ENCODE measurements at places on chromosomes 11 and 22.

DNA sequence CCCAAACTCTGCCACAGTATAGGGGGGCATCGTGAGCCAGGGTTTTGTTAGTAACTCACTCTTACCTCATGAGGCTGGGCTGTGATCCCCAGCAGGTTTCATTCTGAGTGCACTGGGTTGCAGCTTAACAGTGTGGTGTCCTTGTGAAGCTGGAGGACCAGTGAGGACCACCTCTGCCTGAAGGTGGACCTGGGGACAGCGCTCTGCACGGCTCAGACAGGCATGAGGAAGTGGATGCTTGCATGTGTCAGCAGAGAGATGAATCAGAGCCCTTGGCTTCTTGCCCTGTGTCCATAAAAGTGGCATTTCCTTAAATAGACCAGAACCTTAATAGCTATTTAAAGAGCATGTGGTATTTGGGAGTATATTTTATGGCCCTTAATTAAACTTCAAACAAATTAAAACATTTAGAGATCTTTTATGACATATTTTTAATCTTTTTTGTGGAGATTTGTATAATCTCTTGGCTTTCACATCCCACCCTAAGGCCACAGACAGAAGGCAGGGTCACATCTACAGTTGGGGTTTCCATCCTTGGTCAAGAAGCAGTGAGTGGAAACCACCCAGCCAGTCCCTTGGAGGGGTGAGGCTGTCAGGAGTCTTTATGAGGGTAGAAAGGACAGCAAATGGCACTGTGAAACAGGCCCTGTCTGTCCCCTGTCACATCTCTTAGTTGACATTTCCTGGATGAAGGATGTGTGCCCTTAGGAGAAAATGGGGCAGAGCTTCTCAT, 24.8 kb upstream of the ADORA2A start:
- peak; percentile 93 for DNase-seq

DNA sequence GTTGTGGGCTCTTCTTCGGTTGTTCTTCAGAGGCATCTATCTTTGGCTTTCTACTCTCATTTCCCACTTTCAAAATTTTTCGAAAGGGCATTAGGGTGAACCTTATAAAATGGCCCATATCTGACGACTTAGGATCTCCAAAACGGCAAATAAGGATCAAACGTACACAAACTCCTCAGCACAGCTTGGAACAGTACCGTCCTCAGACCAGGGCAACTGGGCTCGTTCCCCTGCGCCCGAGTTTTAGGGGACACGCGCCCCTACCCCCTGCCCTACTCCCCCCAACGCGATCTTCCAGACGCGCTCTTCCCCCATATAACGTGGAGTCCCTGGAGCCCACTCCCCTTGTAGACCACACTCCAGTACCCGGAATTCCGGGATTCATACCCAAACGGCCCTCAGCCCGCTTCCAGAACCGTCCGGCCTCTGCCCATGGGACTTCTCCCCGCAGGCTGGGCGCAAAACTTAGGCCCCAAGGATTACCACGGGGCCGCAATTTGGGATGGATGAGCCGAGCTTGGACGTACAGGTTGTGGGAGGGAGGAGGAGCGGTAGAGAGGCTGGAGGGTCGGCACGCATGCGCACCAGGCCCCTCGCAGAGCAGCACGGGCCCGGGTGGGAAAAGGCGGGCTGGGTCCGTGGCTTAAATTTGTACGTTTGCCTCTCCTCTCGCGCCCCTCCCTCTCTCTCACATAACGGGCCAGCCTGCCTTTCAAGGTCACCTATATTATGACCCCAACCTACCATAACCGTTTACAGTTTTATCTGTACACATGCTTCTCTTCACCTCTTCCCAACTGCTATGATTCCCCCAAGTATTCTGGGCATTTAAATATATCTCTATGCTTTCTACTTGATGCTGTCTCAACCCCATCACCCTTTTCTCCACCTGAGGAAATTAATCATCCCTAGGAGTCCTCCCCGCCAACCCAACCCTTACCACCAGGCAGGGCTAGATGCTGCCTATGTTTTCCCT, 3.4 kb downstream of the CCDC89 start:
- peak; percentile 60 for DNase-seq

- no peak for DNase-seq
Measured at GRCh38 chr22:25840891-25841290, 98.9 kb downstream of the MYO18B start.

DNA sequence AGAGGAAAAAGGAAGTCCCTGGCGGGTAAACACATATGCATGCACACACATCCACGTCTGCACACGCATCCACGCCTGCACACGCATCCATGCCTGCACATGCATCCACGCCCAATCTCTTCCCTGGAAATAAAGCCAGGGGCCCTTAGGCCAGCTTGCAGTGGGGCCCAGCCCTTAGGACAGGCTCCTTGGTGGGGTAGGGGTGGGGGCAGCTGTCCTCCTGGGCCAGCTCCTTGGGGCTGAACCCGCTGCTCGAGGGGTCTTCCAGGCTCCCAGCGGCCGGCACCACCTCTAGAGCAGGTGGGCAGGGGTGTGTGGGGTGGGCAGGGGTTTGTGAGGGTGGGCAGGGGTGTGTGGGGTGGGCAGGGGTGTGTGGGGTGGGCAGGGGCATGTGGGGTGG, 1.9 kb downstream of the C11orf21 start:
- no peak for DNase-seq

DNA sequence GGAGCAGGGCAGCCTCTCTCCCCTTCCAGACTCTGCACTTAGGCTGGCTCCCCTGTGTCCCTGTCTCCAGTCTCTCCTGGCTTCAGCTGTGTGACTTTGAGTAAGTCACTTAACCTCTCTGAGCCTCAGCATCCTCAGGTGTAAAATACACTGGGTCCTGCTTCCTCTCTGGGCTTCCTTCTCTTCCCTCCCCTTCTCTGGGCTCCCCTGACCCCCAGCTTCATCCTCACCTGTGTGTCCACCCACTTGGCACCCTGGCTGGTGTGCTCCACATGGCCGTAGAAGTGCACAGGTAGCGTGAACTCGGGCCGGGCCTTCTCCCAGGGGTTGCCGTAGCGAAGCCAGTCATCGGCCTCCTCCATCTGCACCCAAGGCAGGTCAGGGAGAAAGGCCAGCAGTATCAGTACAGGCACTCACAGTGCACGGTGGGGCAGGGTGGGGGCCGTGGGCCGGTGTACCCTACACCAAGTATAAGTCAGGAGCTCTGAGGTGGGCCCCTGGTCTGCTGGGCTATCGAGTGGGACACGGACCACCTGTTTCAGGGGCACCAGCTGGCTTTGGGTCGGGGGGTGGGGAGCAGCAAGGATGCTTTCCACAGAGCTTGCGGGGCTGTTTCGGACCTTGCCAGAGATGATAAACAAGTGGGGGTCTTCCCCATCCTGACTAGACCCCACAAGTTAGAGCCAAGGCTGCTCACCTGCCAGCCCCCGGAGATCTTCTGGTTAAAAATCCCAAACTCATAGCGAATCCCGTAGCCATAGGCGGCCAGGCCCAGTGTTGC, 2.0 kb downstream of the PYGM start:
- no peak for DNase-seq

DNA sequence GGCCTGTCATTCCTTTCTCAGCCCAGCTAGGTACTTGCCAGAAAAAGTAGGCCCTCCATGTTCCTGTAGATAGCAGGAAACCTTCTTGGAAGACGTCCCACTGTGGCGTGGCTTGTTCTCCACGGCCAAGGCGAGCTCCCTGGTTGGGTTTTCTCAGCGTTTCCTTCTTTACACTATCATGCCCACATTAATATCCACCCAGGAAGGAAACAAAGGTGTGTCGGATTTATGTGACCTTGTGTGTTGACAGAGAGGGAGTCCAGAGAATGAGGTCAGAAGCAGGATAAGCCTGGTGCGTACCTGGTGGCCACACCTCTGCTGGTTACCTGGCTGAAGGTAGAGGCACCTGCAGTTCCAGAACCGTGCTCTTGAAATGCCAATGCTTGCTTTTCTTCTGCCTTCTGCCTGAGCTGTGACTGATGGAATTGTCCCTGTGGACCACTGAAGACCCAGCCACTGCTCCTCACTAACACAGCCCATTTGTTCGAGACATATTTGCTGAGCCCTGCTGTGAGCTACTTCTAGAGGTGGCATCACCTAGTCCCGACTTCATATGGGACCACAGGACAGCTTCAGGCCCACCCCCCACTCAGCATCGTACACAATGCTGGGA, 7.9 kb downstream of the ASPHD2 start:
- DNase-seq, result peak; percentile 39

DNA sequence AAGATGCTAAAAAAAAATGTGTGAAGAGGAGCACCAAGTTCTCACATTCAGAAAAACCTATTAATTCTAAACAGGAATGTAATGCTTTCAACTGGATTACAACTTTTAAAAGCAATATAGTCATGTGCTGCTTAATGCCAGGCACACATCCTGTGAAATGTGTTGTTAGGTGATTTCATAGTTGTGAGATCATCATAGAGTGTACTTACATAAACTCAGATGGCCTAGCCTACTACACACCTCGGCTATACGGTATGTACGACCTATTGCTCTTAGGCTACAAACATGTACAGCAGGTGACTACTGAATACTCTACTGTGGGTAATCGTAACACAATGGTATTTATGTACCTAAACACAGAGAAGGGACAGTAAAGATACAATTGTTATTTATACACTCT, 142.3 kb downstream of the RBFOX2 start:
- no peak for DNase-seq

Data from fibroblast of the aortic adventitia (primary cell).